ENCODE measurements at places on chromosomes 5 and 9. TPM values are rescaled to one million over a fixed set of nuclear protein-coding genes. Genes with fewer than 3 reads are reported as not detected.

The DNM1 gene
- total RNA-seq: 5.2 TPM

The CDKN2A gene
- 52.5 TPM for total RNA-seq

The PLPPR1 gene
- not detected for total RNA-seq

The SLC36A2 gene
- not detected for total RNA-seq

The SLC27A6 gene
- 0.18 TPM for total RNA-seq

The CTSV gene
- total RNA-seq: 0.86 TPM

The ADAMTSL2 gene
- not detected for total RNA-seq

The PCDHA1 gene
- total RNA-seq: not detected

The SHOC1 gene
- under 0.01 TPM for total RNA-seq

The PCDHGA11 gene
- total RNA-seq: 8.4 TPM

The PCDHGB1 gene
- total RNA-seq: 0.35 TPM

The SLC34A3 gene
- not detected for total RNA-seq

The FAM81B gene
- total RNA-seq: not detected
